ENCODE measurements at places on chromosomes 5 and 9.

GRCh38 chr9:122168356-122168755 lies 8.6 kb downstream of the MORN5 start:
- DNase-seq: no peak

- no peak for DNase-seq
Measured at GRCh38 chr9:15373881-15374280, 48.8 kb upstream of the SNAPC3 start.

GRCh38 chr9:110106661-110107060 lies 101.3 kb downstream of the C9orf152 start:
- no peak for DNase-seq

DNA sequence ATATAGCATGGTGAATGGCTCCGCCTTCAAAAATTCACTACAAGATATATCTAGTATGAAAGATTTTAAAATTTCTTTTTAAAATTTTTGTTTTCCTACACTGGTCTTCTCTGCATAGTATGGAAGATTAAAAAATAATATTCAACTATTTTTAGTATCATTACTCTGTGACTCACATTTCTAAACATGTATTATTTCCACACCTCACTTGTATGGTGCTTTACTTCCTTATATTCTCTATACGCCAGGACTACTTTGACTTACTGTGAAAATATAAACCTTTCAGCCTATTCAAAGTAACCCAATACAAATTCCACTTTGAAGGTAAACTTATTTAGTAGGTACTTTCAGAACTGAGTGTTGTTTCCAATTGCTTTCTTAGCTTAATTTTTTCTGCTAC lies 26.8 kb upstream of the TXNDC8 start:
- DNase-seq: no peak

- DNase-seq: peak; percentile 24
Measured at GRCh38 chr5:378976-379742, 57.6 kb downstream of the AHRR start.

Data from stimulated activated CD4-positive, alpha-beta T cell treated with anti-CD3 and anti-CD28 coated beads, Interleukin-4, amount 100 ng/mL, for 24 hours (primary cell).